ENCODE measurements at places on chromosomes 11 and 22.

DNA sequence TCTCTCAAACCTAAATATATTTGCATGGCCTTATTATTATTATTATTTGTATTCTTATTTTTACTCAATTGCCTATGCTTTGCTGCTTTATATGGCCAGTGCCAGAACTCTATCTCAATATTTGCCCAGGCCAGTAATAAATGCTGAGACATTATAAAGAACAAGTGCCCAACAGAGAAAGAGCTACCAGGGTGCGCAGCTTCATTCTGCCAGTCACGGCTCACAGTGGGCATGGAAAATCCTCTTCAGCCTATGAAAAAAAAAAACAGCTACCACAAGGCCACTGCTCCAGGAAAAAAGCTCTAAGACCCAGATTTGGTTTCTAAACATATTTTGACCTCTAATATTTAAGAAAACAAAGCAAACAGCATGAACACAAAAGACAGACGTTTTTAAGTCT, 1223.6 kb downstream of the LRRC4C start:
- no peak for DNase-seq

GRCh38 chr11:66366844-66367477, 4.6 kb downstream of the SLC29A2 start:
- no peak for DNase-seq

GRCh38 chr22:46092011-46092410, 58.3 kb upstream of the PPARA start:
- DNase-seq = no peak

GRCh38 chr11:571802-572185, 4.5 kb upstream of the PHRF1 start:
- no peak for DNase-seq

GRCh38 chr11:20467487-20468185, 80.1 kb downstream of the PRMT3 start:
- no peak for DNase-seq

DNA sequence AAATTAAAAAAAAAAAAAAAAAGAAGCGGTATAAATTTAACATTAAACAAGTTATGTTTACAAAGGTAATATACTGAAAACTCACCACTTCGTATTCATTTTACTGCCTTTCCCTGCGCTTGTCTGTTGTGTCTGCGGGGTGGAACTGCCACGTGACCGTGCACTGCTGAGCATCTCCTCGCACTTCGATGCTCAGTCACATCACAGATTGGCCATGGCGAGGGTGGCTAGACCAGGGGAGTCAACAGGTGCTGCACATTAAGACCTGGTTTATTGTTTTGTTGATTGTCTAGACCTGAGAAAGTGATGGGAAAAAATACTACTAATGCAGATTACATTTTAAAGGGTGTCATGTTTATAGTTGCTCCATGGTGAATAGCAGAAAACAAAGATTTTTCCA, 22.8 kb upstream of the TUB start:
- no peak for DNase-seq

- no peak for DNase-seq
Measured at GRCh38 chr22:49582181-49582580, 245.5 kb downstream of the BRD1 start.

GRCh38 chr11:117020287-117020686, 77.9 kb downstream of the SIK3 start:
- no peak for DNase-seq

DNA sequence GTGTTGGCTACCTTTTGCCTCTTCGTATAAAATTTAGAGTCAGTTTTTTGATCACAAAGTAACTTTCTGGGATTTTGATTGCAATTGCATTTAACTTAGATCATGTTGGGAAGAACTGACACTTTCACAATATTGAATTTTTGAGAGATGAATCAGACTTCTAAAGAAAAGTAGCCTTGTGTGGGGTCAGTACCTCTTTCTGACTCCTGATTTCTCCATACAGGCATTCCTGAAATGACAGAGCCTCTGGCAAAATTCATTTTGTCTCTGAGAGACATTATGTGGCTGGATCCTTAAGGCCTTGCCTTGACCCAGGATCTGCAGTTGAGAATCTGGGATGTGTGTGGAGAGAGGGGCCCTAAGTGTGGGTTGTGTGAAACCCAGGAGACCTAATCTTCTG, 37.8 kb downstream of the PPFIBP2 start:
- DNase-seq = no peak

GRCh38 chr11:61092908-61093763, 9.2 kb upstream of the CD5 start:
- DNase-seq = no peak

DNA sequence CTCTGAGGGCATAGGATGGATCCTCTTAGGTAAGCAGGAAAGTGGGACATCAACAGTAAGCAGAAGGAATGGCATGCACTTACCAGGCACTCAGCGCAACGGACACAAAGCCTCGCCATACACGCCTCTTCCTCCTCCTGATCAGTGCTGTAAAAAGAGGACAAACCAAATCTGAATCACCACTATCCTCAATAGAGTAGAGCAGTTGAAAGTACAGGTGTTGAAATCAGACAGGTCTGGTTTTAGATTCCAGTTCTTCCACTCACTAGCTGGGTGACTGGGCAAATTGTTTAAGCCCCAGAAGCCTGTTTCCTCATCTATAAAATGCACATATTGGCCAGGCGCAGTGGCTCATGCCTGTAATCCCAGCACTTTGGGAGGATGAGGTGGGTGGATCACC, 8.6 kb upstream of the JAML start:
- DNase-seq = no peak

DNA sequence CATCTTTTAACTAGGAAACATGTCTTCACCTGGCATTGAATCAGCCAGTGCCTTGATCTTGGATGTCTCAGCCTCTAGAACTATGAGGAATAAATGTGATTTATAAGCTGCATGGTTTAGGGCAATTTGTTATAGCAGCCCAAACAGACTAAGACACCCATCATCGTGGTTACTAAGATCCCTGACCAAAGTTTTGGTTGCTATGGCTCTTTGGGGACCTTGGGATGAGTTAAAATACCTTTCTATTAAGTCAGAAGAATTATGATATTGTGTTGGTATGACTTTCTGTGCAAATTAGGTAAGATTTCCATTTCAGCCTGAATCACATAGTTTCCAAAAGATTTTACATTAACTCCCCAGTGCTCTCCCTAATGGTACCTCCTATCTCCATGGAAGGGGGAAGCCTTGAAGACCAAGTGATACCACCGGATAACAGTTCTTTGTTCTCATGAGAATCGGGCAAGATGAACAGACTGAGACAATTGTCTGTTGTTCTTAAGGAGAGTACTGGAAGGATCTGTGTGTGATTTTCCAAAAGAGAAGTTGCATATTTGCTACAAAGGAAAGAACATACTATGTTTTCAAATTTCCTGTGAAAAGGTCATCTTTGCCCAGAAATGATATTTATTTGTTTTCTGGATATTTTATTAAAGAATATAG, 60.4 kb upstream of the UBASH3B start:
- DNase-seq = no peak

GRCh38 chr22:47372596-47373385, 610.3 kb downstream of the TBC1D22A start:
- no peak for DNase-seq

- DNase-seq = no peak
Measured at GRCh38 chr11:92955860-92956259, 13.6 kb upstream of the MTNR1B start.

DNA sequence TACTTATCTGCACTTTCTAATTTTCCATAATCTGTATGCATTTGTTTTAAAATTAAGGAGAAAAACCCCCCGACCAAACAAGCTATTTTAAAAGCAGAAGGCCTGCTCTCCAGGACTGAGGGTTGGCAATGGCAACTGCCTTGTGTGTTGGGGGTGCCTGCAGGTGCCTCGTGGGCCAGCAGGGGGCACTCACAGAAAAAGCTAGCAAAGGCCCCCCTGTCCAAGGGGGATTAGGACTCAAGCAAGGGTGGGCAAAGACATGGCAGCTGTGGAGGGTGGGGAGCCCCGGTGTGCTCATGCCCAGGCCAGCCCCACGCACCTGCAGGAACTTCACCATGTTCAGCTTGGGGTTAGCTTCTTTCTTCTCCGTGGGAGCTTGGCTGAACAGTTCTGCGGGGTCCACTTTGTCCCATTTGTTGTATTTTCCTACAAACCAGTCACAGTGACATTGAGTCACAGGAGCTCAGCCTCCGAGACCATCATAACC, 10.3 kb downstream of the TOP3B start:
- DNase-seq = peak; percentile 41

DNA sequence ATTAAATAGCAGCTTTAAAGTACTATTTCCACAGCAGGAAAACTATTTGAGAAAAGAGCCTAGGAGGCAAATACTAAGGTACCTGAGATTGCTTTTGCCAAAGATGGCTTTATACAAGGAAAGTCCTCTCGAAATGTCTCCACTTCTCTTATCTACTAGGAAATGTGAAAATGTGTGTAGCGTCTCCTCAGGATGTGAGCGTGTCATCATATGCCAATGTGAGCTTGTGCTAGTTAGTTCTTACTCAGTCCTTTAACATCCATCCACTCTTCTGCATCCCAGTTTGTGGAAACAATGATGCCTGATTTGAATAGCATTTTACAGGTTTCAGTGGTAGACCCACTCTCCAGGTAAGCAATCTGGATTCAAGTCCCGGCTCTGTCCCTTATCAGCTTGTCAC, 421.0 kb downstream of the DYNC2H1 start:
- no peak for DNase-seq

- DNase-seq = peak; percentile 20
Measured at GRCh38 chr11:131511794-131512193, 141.4 kb downstream of the NTM start.

- DNase-seq = peak; percentile 14
Measured at GRCh38 chr11:64088162-64089026, 52.7 kb downstream of the FLRT1 start.

All from ACHN (cell line).